ENCODE measurements at places on chromosomes 1 and 21.

- DNase-seq, result no peak
These were observed 129.8 kb downstream of the VAV3 start for GRCh38 chr1:107835151-107835670.

DNA sequence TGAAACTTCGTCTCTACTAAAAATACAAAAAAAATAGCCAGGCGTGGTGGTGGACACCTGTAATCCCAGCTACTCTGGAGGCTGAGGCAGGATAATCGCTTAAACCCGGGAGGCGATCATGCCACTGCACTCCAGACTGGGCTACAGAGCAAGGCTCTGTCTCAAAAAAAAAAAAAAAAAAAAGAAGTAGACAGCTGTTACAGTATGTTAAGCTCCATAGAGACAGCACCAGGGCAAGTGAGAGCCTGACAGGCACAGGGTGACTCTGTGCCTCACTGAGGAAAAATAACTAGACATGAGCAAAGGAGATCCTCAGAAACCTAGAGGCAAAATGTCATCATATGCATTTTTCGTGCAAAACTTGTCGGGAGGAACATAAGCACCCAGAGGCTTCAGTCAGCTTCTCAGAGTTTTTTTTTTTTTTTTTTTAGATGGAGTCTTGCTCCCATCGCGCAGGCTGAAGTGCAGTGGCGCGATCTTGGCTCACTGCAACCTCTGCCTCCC is 9.0 kb upstream of the PRDX1 start:
- no peak for DNase-seq

GRCh38 chr1:157033357-157033876 is 12.1 kb downstream of the ARHGEF11 start:
- DNase-seq, result no peak

DNA sequence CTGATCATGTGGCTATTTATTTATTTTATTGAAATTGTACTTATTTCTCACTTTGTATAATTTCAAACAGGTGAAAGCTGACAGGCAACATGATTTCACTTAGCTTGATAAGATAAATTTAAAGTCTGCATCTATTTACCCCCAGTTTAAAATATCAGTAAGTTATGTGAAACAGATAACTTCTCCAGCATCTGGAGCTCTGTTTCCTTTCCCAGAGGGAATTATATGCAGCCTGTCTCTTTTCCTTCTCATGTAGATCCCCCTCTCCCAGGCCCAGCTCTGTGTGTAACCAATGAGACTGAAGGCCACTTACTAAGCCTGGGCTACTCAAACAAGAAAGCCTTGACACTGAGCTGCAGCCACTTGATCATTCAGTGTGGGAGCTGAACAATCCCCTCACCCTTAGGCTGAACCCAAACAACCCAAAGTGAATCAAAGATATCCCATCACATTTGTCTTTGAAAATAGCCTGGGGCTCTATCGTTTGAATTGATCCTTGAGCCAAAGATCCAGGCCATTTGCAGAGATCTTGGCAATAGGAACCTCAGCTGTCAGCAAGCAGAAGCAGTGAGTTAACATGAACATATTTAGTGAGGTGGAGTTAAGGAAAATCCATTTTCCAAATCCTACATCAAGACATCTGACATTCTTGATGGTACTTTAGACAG is 383.9 kb downstream of the TGFB2 start:
- DNase-seq, result no peak

DNA sequence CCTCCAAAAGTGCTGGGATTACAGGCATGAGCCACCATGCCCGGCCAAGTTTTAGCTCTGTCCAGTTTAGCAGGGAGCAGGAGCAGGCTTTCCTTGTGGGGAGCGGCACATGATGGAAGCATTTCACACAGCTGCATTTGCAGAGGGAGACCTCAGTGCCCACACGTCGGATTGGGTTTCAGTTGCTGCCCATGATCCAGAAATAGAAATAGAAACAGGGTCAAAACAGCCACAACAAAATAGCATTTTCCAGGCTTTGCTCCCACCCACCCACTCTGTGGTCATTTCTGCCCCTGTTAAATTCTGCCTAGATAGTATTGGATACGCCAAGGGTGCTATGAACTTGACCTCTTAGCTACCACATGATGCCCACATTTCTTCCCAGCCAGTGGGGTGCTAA is 128.4 kb downstream of the CNIH3 start:
- DNase-seq, result no peak

- DNase-seq, result no peak
These were observed 25.8 kb upstream of the TRIM45 start for GRCh38 chr1:117147341-117147831.

GRCh38 chr1:173996995-173997394 is 25.2 kb downstream of the RC3H1 start:
- DNase-seq, result no peak

- DNase-seq, result peak; percentile 27
These were observed 168.1 kb downstream of the DUSP10 start for GRCh38 chr1:221573756-221574155.

DNA sequence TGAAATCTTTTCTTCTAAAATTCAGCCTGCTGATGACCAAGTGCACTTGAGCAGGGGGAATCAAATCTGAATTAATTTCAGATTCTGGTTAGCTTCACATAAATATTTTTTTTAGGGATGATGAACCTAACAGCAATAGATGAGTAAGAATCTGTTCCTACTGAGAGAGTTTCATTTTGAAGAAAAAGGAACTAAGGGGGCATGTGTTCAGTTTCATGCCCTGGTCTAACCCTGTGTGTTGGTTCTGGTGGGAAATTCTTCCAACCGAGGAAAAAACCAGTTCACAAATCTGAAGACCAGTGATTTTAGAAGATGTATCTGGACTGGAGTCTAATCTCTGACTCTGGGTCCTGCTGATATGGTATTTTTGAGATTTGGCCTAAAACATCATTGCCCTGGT is 13.7 kb downstream of the SELL start:
- DNase-seq, result no peak

DNA sequence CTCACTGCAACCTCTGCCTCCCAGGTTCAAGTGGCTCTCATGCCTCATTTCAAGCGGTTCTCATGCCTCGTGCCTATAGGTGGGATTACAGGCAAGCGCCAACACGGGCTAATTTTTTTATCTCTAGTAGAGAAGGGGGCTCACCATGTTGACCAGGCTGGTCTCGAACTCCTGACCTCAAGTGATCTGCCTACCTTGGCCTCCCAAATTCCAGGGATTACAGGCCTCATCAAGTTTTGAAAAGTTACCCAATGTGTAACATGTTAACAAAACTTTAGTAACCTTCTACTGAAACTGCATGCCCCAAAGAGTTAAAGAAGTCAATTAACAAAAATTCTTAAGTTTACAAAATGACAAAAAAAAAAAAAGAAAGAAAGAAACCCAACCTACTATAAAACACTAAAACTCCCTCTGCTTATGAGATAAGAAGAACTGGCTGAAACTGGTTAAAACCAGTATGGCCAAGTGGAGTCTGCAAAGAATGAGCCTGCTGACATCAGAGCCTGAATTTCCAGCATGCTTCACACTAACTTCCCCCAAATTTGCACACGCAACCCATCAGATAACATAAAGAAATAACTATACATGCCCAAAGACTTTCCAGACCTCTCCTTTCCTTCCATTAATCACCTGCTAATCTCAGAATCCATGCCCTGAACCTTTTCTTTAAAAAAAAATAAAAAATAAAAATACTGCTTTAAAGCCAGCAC is 25.5 kb upstream of the PSMG1 start:
- no peak for DNase-seq

DNA sequence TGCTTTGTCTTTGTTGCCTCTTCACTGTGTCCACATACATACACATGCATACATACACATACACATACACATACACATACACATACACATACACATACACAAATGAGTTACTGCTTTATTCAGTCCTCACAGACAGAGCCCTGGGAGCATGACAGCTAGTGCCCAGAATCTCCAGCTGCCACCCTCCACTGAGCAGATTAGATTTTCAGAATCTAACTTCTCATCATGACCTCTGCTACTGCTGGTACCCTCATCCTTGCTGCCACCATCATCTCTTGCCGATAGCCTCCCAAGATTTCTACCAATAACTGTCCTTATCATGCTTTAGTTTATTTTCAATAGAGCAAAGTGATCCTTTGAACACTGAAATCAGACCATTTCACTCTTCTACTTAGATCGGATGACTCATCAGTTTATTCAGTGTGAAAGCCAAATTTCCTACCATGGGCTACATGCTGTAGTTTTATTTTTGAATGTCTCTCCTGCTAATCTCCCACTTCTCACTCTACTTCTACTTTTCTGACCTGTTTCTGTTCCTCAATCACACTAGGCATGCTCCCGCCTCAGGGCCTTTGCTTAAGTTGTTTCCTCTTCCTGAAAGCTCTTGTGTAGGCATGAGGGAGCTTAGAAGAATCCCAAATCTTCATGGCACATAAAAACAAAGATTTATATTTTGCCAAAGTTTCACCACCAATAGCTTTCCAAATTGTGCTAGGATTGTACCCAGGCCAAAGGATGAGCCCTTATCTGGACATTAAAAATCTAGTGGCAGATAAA is 43.0 kb downstream of the ATP6V1G3 start:
- DNase-seq, result peak; percentile 33

- no peak for DNase-seq
These were observed 42.7 kb downstream of the NIBAN1 start for GRCh38 chr1:184931566-184931965.

DNA sequence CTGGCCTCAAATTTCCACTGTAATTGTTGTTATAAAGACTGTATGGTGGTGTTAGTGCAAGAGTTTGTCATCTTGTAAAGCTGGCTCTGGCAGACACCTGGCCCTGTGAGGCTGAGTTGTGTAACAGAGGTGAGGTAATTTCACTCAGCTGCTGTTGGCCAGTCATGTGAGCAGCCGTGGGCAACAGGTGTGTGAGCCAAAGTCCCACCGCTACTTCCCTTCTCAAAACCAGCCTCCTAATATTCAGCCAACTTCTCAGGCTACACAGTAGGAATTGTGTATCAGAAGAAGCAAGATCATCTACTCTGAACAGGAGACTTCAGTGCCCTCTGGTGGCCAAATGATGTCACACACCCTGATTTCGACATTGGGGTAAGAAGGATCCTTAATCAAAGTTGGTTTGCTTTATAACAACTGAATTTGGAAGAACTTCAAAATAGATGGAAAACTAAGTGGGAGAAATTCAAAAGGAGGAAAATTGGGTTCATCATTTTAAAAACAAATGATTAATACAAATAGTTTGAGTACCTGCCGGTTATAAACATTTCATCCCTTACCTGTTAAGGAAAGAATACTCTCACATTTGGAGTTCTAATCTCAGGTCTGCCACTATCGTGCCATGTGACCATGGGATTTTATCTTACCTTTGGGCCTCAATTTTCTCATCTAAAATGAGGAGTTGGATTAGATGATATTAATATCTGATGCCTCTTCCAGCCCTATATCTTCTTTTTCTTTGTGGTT is 2.6 kb upstream of the CREG1 start:
- no peak for DNase-seq

GRCh38 chr1:76807543-76808260 is 59.6 kb upstream of the ST6GALNAC5 start:
- DNase-seq, result no peak

GRCh38 chr1:187870552-187870951 is 1041.8 kb downstream of the PLA2G4A start:
- DNase-seq, result no peak

- no peak for DNase-seq
These were observed 6.0 kb downstream of the TXNIP start for GRCh38 chr1:145990249-145990855.

DNA sequence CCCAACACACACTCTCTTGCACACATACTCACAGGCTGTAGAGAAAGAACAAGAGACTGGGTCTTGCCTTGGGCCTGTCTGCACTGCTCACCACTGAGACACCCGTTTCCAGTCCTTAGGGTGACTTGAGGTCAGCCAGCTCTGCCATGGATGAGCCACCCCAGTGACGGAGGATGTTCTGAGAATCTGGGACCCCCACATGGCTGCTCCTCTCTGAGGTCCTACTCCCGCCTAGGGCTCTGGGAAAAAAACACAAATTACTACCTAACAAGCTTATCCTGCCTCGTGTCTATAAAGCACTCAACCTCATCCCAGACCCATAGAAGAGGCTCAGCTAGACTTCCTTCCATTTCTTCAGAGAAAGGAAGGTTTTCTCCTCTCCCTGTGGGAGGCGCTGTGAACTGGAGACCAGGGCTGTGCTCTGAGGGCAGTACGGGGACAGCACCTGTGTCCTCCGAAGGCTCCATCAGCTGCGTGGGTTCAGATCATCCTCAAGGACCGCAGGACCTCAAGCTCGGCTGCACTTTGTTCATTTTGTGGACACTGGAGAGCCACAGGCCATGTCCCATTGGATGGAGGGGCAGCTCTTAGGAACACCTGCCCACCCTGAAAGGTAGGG is 4.3 kb upstream of the CLEC20A start:
- no peak for DNase-seq

DNA sequence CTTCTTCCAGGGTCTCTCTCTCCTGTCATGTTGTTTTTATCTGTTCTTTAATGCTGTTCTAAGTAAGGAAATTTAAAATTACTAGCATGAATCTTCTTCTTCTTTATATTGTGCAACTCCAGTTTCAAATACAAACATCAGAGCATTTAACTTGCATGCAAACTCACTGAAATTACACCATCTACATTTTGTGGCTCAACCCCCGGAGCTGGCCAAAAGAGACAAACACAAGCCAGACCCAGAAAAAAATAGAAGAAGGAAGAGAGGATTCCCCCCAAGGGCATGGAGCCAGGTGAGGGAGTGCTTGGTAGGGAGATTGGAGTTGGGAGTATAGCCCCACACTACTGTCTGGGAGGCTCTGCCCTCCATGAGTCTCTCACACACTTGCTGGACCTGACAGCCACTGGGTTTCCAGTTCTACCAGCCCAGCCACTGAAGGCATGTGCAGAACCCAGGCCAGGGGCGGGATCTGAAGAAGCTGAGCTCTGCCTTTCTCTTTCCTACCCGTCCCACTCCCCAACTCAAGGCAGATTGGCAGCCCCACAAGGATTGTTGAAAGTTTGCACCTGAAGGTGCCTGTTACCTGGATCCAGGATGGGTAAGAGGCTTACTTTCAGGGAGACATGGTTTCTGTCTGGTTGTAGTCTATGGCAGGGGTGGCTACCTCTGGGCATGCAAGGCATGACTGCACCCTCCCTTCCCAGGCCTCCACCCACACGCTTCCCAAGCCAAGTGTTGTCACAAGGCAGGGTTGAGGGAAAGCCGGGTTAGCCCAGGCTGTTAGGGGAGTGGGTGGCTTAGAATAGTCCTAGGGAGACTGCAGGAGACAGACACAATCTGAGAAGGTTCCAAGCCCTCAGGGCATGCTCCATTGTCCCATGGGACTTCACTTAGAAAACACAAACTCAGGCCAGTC is 297.2 kb downstream of the TGFB2 start:
- DNase-seq, result no peak

DNA sequence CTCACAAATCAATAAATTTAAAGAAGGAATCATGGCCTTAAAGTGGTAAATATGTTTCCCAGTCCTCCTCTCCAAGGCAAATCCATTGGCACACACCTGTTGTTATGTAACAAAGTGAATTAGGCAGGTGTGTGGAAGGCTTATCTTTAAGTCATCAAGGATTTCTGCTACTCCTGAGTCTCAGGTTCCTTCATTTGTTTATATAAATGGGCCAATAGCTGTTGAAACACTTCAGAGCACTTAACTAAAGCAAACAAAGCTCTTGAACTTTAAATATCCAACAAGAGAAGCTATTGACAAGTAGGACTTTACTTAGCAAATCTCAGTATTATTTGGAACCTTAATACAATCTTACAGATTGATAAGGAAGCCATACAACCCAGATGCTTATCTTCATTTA is 99.3 kb upstream of the ESRRG start:
- DNase-seq, result no peak

- no peak for DNase-seq
These were observed 49.0 kb downstream of the FAM78B start for GRCh38 chr1:166117776-166118175.

All from skeletal muscle cell (primary cell).